ENCODE measurements at places on chromosomes 12 and 14.

- no peak for DNase-seq
Observed at GRCh38 chr12:62214846-62215245, 45.4 kb upstream of the USP15 start.

DNA sequence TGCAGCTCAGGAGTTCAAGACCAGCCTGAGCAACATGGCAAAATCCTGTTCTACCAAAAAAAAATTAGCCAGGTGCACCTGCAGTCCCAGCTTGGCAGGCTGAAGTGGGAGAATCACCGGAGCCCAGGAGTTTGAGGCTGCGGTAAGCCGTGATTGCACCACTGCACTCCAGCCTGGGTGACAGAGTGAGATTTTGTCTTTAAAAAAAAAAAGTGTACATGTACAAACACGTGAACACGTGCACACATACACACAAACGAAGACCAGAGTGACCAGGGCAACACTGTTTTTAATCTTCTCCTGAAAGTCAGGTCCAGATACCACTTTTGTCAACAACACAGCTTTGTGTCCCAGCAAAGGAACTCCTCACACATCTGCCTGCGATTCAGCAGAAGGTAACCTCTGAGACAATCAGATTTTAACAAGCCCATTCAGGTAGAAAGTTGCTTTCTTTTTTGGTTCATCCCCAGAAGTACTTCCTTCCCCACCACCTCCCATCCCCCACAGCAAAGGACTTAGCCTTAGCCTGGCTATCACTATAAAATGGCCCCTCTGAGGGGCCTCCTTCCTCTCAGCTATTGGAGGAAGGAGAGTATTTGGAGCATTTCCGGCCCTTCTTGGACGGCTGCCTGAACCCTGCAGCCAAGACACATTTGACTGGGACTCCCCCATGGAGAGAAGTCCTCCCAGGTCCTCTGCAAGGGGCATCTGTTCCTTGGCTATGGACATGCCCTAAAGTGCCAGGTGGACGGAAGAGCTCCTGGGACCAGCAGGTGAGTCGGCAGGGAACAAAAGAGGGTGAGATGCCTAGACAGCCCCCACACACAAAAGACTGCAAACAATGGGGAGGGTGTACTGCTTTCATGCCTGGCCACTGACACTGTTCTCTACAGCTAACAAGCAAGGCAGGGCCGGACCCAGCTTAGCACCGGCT lies 9.8 kb downstream of the CTDSP2 start:
- DNase-seq, result peak; percentile 48

- DNase-seq, result no peak
Observed at GRCh38 chr12:30164382-30165318, 380.9 kb upstream of the TMTC1 start.

- DNase-seq, result peak; percentile 4
Observed at GRCh38 chr12:111268738-111269572, 99.9 kb downstream of the PHETA1 start.

DNA sequence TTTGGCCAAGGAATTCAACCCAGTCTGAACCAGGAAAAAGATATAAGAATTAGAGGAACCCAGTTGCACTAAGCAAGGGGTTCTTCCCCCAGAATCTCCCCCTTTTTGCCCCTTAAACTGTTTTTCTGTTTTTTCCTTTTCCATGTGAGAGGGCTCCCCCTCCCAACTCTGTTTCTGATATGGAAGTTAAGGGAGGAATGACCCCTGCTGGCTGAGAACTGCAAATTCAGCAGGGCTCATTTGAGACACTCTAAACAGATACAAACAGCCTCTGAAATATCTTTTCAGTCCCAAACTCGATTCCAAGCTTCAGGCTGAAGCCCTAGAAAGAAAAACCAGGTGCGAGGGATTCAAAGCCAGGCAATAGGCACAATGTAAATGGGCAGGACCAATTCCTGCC lies 132.7 kb downstream of the SLC41A2 start:
- DNase-seq, result no peak

DNA sequence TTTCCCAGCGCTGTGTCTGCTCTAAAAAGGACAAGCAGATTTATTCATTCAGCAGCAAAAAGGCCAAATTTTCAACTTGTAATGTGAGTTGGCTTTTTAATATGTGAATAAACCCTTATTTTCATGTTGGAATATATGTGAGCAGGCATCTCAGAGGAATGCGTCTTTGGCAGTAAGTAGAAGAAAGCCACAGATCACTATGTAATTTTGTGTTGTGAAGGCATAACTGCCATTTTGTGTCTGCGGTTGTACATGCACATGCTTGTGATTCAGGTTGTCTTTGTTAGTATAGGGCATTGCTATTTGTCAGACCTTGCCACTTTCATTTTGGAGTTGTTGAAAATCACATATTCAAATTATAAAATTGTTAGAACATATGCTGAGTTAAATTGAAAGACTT lies 398.8 kb upstream of the RGS6 start:
- no peak for DNase-seq

GRCh38 chr12:50401500-50402081 lies 906 bp downstream of the LARP4 start:
- no peak for DNase-seq

DNA sequence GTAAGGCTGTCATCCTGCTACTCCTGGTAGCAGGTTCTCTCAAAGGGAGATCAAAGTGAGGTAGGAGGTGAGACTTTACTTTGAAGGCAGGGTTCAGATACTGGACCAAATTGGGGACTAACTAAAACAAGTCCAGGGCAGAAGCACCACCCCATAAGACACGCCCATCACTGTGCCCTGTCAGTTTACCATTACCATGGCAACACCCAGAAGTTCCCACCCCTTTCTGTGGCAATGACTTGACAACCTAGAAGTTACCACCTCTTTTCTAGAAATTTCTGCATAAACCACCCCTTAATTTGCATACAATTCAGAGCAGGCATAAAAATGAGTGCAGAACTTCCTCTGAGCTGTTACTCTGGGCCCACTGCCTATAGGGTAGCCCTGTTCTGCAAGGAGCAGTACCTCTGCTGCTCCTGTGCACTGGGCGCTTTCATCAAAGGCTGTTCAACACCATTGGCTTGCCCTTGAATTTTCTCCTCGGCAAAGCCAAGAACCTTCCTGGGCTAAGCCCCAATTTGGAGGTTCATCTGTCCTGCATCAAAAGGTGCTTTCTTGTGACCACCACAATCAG lies 64.8 kb upstream of the MAX start:
- DNase-seq, result peak; percentile 30

GRCh38 chr12:107200394-107200793 lies 107.0 kb upstream of the CRY1 start:
- DNase-seq, result no peak

GRCh38 chr12:106238146-106238545 lies 9.7 kb downstream of the CKAP4 start:
- DNase-seq, result no peak

Data from CD4-positive, alpha-beta T cell treated with Interleukin-1 beta for 1 hour (primary cell).